ENCODE measurements at places on chromosomes 7 and 10. TPM values are rescaled to one million over a fixed set of nuclear protein-coding genes. Genes with fewer than 3 reads are reported as not detected.

GRCh38 chr7:69763513-69763912 lies 165.2 kb downstream of the AUTS2 start:
- peaks cover 9% of the 10 kb centered on the region for H3K4me1 ChIP-seq
- H3K36me3 ChIP-seq = no peaks in the 10 kb centered on the region
- no peak overlapping the region for H3K27ac ChIP-seq
- H3K27me3 ChIP-seq = no peaks in the 10 kb centered on the region

DNA sequence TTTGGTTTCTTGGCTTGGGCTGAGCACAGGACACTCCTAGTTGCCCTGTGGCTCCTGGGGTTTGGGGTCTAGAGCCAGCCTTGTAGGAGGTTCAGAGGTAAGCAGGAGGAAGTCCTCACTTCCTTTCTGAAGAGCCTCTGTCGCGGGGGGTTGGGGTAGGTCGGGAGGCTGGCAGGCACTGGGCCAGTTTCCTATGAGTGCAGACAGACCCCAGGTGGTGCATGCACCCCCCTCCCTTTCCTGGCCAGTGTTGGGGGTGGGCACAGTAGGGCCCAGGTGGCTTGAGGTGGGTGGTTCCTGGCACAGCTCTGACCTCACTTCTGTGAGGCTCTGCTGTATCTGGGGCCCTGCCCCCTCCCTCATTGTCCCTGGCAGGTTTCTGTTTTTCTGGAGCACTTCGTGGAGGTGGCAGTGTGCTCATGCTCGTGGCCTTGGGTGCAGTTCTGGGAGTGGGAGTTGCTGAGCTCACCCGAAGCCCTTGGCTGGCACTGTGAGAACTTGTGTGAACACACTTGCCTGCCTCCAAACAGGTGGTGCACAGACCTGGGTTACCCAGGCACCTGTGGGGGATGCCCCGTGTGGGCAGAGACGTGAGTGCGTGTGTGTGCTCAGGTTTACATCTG lies 1.8 kb downstream of the PALD1 start:
- no peaks in the 10 kb centered on the region for H3K27me3 ChIP-seq
- no peak overlapping the region for H3K4me3 ChIP-seq
- H3K27ac ChIP-seq = no peak overlapping the region
- no peaks in the 10 kb centered on the region for H3K36me3 ChIP-seq

DNA sequence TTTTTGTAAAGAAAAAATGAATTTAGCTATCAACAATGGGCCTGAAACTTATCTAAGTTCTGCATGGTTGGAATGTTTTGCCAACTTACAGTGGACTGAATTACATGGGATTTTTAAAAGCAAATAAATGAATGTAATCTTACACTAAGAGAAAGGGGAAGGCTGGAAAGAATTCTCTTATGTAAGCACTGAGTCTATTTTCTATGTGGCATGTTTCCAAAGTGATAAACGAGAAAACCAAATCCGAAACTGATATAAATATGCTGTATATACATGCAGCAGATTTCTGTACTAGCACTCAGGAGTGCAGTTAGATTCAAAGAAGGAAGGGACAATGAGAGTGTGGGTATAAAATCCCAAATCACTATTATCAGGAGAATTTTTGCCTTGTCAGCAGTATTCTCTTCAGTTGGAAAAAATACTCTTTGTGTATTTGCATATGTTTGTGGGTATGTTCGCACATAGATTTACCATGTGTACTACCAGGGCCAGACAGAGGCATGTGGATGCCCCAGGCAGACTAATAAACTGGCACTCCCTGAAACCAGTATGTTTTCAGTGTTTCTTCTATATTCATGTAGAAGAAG lies 334.3 kb upstream of the SEMA3D start:
- no peak overlapping the region for H3K4me3 ChIP-seq
- H3K27me3 ChIP-seq = no peaks in the 10 kb centered on the region
- no peaks in the 10 kb centered on the region for H3K36me3 ChIP-seq
- no peaks in the 10 kb centered on the region for H3K4me1 ChIP-seq

- H3K36me3 ChIP-seq = no peaks in the 10 kb centered on the region
- no peaks in the 10 kb centered on the region for H3K27me3 ChIP-seq
- no peak overlapping the region for H3K4me3 ChIP-seq
- no peak for DNase-seq
These were observed 27.7 kb upstream of the DDIT4 start for GRCh38 chr10:72245949-72246525.

DNA sequence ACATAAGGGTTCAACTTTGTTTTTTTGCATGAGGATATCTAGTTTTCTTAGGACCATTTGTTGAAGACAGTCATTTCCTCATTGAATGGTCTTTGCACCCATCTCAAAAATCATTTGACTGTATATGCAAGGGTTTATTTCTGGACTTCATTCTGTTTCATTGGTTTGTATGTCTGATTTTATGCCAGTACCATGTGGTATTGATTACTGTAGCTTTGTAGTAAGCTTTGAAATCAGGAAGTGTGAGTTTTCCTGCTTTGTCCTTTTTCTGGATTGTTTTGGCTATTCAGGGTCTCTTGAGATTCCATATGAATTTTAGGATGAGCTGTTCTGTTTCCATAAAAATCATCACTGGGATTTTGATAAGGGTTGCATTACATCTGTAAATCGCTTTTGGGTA lies 63.9 kb downstream of the SND1 start:
- no peaks in the 10 kb centered on the region for H3K27me3 ChIP-seq
- no peak overlapping the region for H3K4me3 ChIP-seq
- no peaks in the 10 kb centered on the region for H3K36me3 ChIP-seq
- H3K27ac ChIP-seq = no peak overlapping the region

IFIT2 gene
- 6.2 TPM for total RNA-seq

CLDN3 gene
- total RNA-seq = not detected

GRCh38 chr7:425794-426188 lies 93.9 kb downstream of the PDGFA start:
- no peaks in the 10 kb centered on the region for H3K36me3 ChIP-seq
- no peak for DNase-seq
- no peaks in the 10 kb centered on the region for H3K4me1 ChIP-seq
- no peak overlapping the region for H3K27ac ChIP-seq
- no peak overlapping the region for H3K4me3 ChIP-seq

DNA sequence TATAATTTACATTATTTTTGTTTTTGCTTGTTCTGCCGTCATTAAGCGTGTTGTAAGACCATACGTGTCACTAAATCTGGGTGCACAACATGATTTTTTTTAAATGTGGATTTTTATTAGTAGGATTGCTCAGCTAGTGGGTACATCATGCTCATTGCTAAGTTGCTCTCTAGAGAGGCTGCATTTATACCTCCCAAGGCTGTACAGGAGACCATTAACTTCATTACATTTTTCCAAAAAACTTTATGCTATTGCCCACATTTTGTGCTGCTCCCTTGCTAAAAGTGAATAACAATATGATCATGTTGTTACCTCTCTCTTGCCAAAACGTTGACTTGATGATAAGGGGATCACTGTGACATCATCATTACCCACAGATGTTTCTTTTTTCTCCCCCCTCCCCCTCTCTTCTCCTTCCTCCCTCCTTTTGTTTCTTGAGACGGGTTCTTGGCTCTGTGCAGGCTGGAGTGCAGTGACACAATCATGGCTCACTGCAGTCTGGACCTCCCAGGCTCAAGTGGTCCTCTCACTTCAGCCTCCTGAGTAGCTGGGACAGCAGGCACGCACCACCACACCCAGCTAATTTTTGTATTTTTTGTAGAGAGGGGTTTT lies 65.1 kb downstream of the BMPR1A start:
- no peak overlapping the region for H3K4me3 ChIP-seq
- H3K27ac ChIP-seq = no peak overlapping the region
- H3K36me3 ChIP-seq = no peaks in the 10 kb centered on the region

C10orf143 gene
- total RNA-seq = 10.3 TPM

OR13A1 gene
- not detected for total RNA-seq

- DNase-seq = no peak
- H3K4me3 ChIP-seq = no peak overlapping the region
- H3K4me1 ChIP-seq = no peaks in the 10 kb centered on the region
- no peaks in the 10 kb centered on the region for H3K27me3 ChIP-seq
These were observed 92.8 kb upstream of the LANCL2 start for GRCh38 chr7:55272328-55272727.

DNA sequence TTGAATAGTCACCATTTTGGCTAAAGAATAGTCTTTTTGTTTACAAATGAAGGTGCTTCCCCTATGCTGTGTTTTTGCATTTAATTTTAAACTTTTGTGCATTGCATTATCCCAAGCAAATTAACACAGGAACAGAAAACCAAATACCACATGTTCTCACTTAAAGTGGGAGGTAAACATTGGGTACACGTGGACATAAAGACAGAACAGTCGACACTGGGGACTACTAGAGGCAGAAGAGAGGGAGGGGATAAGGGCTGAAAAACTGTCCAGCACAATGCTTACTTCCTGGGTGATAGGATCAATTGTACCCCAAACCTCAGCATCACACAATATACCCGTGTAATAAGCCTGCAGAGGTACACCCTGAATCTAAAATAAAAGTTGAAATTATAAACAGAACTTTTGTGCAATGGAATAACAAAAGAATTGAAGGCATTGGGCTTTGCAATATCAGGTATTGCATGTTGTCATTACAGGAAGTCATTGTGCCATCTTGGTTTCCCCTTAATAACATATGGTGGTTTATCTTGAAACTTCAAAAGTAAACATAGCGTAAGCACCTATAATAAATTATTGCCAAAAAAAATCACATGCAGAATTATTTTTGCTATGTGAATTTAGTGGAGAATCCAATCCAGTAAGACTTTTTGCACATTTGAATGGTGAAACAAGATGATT lies 16.1 kb downstream of the ADD3 start:
- DNase-seq = no peak
- H3K27me3 ChIP-seq = no peaks in the 10 kb centered on the region
- no peak overlapping the region for H3K27ac ChIP-seq
- peaks cover 3% of the 10 kb centered on the region for H3K4me1 ChIP-seq
- no peaks in the 10 kb centered on the region for H3K36me3 ChIP-seq

DNA sequence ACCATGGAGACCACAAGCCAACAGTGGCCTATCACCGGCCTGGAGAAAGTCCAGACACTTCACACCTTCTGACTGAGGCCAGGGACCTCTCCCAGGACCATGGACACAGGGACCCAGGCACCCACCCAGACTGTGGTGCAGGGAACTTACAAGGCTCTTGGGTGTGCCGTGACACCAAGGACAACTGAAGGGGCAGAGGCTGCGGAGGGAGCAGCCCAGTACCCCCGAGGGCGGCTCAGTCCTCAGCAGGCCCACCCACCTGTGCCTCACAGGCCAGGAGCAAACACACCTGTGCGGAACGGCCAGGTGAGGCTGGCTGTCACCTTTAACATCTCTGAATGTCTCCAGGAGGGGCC lies 182.3 kb downstream of the MAD1L1 start:
- H3K4me3 ChIP-seq = no peak overlapping the region
- H3K36me3 ChIP-seq = no peaks in the 10 kb centered on the region
- no peaks in the 10 kb centered on the region for H3K4me1 ChIP-seq
- no peak overlapping the region for H3K27ac ChIP-seq

ADRB1 gene
- 1.1 TPM for total RNA-seq

CALCR gene
- total RNA-seq = not detected

All from ovary (tissue), 10 donors.